Skeletal muscle cell (primary cell): ENCODE measurements at places on chromosomes 7 and 10.

GRCh38 chr10:10551596-10552301, 465.9 kb upstream of the CELF2 start:
- no peak for DNase-seq

- DNase-seq = no peak
Observed at GRCh38 chr7:106968160-106968559, 76.3 kb upstream of the PRKAR2B start.

DNA sequence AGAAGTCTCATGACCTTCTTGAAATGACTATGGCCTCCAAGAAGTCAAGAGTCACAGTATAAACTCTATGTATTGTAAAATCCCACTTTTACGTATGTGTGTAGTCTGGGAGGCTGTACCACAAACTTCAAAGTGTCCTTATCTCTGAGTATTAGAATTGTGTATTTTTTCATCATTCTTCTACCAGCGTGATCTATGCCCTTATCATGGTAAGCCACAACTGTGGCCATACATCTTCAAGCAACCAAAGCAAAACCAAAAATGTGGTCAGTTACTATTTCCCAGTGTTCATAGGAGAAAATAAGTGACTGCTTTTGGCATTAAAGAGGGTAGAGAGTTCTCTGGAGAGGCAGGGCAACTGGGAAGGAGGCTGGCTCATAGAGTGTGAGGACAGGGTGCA, 42.8 kb downstream of the SPOCK2 start:
- DNase-seq = no peak

GRCh38 chr10:123241391-123242141, 87.4 kb downstream of the BUB3 start:
- no peak for DNase-seq

DNA sequence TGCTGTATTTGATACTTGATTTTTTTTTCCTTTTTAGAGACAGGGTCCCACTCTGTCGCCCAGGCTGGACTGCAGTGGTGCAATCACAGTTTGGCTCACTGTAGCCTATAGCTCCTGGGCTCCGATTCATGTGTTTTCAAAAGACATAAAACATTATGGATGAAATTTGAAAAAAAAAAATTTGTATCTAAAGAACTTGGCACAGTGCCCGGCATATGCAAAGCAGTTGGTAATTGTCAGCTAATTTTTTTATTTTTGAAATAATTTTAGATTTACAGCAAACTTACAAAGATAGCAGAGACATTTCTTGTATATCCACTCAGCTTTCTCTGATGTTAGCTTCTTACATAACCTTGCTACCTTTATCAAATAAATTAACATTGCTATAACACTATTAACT, 20.3 kb upstream of the SAMD8 start:
- no peak for DNase-seq

- DNase-seq = no peak
Observed at GRCh38 chr7:96991546-96992191, 13.7 kb upstream of the DLX6 start.

DNA sequence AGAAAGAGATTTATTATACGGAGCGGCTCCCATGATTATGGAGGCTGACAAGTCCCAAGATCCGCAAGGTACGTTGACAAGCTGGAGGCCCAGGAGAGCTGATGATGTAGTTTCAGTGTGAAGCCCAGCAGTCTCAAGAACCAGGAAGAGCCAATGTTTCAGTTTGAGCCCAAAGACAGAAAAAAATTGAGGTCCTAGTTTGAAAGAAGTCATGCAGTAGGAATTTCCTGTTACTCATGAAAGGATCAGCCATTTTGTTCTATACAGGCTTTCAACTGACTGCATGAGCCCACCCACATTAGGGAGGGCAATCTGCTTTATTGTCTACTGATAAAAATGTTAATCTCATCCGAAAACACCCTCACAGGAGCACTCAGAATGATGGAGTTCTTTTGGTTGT, 51.5 kb downstream of the CCDC71L start:
- peak; percentile 69 for DNase-seq

DNA sequence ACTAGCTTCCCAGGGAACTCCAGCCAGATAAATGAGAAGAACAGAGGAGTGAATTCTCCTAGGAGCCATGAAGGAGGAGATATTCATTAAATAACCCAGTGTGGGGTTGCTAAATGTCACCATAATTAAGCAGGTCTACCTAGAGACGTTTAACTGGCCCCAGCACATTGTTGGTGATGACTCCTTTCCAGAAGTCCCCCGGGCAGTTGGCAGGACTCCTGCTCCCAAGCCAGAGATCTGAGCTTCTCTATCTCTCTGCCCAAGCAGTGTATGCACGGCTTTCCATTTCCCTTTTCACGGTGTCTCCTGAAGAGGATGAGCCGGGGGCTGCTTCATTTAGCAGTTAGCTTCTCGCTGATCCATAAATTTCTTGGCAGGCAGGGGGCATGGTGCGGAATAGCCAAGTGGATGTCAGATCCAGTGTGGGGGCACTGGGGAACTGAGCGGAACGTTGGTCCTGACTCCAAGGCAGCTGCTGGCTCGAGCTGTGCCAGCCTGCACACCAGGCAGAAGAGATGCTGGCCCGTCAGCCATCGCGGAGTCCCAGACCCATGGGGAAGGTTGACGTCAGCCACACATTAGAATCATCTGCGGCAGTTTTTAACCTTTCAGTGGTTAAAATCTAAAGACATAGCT, 142.0 kb upstream of the NPY start:
- no peak for DNase-seq

GRCh38 chr10:126334272-126334671, 54.0 kb downstream of the ADAM12 start:
- DNase-seq = no peak

DNA sequence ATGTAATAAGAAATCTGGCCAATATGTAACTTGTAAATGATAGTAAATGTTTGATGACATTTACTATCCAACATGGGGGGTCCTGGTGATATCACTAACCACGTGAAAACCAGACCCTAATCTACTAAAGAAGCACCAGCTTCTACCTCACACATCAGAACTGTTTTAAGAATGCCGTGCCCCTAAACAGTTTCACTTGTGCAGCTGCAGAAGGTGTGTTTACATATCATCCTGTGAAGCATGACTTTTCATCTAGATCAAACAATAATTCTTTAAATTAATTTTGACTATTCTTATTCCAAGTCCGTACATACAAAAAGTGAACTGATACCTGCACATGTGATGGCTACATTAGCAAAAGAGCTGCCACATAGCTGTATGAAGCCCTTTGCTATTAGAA, 61.0 kb downstream of the STEAP1B start:
- no peak for DNase-seq

- no peak for DNase-seq
Observed at GRCh38 chr10:36170943-36171501, 528.9 kb upstream of the FZD8 start.

DNA sequence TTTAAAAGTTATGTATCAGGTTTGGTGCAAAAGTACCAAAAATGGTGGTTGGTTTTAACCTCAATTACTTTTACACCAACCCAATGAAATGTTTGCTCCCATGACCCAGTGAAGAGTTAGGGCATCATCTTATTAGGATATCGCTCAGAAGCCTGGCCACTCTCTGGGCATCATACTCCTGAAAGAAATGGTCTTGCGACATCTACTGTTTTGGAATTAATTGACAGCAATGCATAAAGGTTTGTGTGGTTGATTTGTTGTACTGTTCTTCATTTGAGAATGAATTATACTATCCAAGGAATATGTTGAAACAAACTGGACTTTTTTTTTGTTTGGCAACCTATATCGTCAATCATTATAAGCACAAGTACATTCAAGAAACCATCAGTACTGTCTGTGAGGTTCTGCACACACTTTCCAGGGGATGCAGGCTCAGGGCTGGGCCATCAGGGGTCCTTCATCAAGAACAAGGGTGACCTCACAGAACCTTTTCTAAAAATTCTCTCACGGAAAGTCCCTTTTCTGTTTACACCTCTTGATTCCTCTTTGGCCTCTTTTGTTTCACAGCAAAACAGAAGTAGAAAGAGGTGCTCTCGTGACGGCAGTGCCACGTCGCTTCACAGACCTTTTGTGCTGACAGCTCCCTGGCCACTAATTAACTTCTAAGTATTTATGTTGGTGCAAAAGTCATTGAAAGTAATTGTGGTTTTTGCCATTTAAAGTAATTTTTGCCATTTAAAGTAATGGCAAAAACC, 117.2 kb upstream of the KLF6 start:
- no peak for DNase-seq

GRCh38 chr7:154757756-154758155, 245.2 kb downstream of the PAXIP1 start:
- DNase-seq = no peak
